Nephron progenitor cell (in vitro differentiated cells): ENCODE measurements at places on chromosomes 3 and 15.

GRCh38 chr15:51855612-51856011, 26.2 kb downstream of the TMOD3 start:
- DNase-seq = no peak

GRCh38 chr15:70051948-70052633, 45.6 kb downstream of the TLE3 start:
- DNase-seq = no peak

GRCh38 chr15:96353930-96354730, 23.6 kb downstream of the NR2F2 start:
- DNase-seq = peak; percentile 76

GRCh38 chr3:196867155-196867506, 589 bp upstream of the SENP5 start:
- DNase-seq = no peak

- DNase-seq = no peak
These were observed 650.6 kb downstream of the ZPLD1 start for GRCh38 chr3:103085465-103085864.

GRCh38 chr15:85311647-85312046, 68.8 kb upstream of the AKAP13 start:
- no peak for DNase-seq

- no peak for DNase-seq
These were observed 23.7 kb downstream of the IFT122 start for GRCh38 chr3:129463716-129464115.

- DNase-seq = no peak
These were observed 15.1 kb downstream of the GMNC start for GRCh38 chr3:190847436-190847835.
